H4 (cell line): ENCODE measurements at places on chromosomes 7 and 10. TPM values are rescaled to one million over a fixed set of nuclear protein-coding genes. Genes with fewer than 3 reads are reported as not detected.

GJD4 gene
- total RNA-seq: not detected in 2 replicates

RTKN2 gene
- total RNA-seq: 7.1 and 7.3 TPM in 2 replicates

INMT gene
- 0.66 and 0.68 TPM in 2 replicates for total RNA-seq

ADRB1 gene
- 1.1 and 1.9 TPM in 2 replicates for total RNA-seq

CPA5 gene
- not detected in 2 replicates for total RNA-seq

SH2D4B gene
- total RNA-seq: not detected in 2 replicates

PKD2L1 gene
- not detected in 2 replicates for total RNA-seq

CTAGE6 gene
- total RNA-seq: not detected in 2 replicates

RAB19 gene
- total RNA-seq: not detected in 2 replicates

MCU gene
- 26.8 and 28.1 TPM in 2 replicates for total RNA-seq

TMEM229A gene
- total RNA-seq: not detected in 2 replicates

CEP55 gene
- total RNA-seq: 62.2 and 69.9 TPM in 2 replicates

ENKUR gene
- not detected in 2 replicates for total RNA-seq

MRLN gene
- not detected in 2 replicates for total RNA-seq

SPDYE2B gene
- not detected in 2 replicates for total RNA-seq

H2AZ2 gene
- total RNA-seq: 875 and 937 TPM in 2 replicates
